ENCODE measurements at places on chromosomes 5 and 9. TPM values are rescaled to one million over a fixed set of nuclear protein-coding genes. Genes with fewer than 3 reads are reported as not detected.

DIPK1B gene
- 22.6 TPM for polyA plus RNA-seq

- DNase-seq: no peak
Measured at GRCh38 chr5:76029739-76030138, 53.4 kb upstream of the SV2C start.

GRCh38 chr9:106019039-106019680, 324.8 kb downstream of the TMEM38B start:
- DNase-seq: no peak

DNA sequence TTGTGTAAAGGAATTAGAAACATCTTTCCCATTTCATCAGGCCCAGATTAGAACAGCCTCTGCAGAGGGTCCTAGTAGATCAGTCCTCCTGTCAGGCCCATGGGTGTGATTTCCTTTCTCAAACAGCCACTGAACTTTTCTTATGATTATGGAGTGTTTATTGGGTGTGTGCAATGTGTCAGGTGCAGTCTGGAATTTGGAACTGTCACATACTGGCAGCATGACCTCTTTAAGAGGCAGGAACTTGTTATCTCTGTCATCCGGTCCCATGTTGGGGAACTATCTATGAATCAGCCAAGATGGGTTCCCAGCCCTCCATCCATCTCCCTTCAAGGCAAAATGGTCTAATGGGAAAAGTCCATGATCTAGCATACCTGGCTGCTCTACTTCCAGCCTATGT, 11.6 kb upstream of the MEGF9 start:
- DNase-seq: no peak

SH3RF2 gene
- polyA plus RNA-seq: 1.3 TPM

DNA sequence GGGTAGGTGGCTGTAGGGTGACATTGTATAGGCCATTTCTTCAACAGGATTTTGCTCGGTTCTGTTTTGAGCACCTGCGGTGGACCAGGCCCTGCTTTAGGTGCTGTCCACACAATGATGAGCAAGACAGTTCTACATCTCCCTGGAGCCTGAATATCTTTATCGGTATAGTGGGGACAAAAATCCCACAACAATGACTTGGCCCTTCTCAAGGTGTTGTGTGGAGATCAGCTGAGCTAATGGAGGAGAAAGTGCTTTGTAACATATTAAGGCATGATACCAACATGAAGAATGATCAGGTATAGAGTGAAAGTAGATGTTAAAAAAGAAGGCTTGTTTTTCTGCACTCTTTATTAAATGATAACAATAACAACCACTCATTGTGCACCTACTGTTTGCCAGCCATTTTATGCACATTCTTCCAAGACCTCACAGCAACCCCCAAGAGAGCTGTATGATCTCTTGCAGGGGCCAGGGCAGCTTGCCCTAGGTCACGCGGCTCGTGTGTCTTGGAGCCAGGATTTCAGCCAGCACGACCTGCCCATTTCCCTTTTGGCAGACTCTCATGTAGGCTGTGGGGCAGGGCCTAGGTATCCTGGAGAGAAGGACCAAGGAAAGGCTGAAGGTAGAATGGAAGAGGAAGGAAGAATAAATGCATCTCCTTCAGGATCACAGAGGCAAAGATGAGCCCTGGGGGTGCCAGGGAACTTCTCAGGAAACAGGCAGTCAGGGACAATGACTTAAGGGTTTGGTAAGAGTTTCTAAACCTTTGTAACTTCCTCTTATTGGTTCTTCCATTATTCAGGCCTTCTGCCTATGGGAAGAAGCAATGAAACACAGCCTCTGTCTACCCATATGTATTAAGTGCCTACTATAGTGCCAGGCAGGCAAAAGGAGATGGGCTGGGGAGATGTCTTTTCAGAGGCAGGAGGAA, 50.0 kb upstream of the PPARGC1B start:
- no peak for DNase-seq
